ENCODE measurements at places on chromosomes 2 and 18.
A peak's percentile ranks its signal among the peaks of the same experiment; 100 is the strongest.

GRCh38 chr2:17600556-17601204 is 60.2 kb downstream of the VSNL1 start:
- no peak for DNase-seq

DNA sequence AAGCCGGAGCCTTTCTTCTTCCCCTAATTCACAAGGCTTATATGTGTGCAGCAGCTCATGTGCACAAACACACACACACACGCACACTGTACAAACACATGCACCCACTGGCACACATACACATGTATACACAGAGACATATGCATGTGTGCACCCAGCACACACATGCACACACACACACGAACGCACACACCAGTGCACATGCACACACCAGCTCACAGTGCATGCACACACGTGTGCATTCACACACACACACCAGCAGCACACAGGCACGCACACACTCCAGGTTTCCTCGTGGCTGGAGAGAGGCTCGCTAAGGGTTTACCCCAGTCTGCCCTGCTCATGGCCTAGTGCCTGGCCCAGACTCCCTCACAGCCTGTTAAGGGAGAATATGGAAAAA is 234.0 kb downstream of the EIPR1 start:
- no peak for DNase-seq

DNA sequence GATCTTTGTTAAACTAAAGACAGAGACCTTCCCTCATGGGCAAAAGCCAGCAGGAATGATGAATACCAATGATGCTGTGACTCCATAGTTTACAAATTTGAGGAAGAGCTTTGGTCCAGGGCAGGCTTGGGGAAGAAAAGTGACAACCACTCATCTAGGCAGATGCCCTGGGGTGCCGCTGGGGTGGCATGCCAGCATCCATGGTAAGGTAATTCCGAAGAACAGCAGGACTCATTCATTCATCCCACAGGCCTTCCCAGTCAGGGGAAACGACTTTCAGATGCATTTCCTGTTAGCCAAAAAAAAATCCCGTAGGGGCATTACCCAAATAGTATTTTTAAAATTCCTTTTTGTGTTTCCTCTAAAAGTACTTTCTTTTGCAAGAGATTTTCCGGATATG is 180.7 kb upstream of the SERPINE2 start:
- DNase-seq = no peak

- DNase-seq = no peak
These were observed 859 bp downstream of the GREB1L start for GRCh38 chr18:21242780-21243401.

GRCh38 chr2:66440708-66441497 is 6.0 kb downstream of the MEIS1 start:
- peak; percentile 25 for DNase-seq

GRCh38 chr2:43333101-43333655 is 106.8 kb upstream of the ZFP36L2 start:
- no peak for DNase-seq

DNA sequence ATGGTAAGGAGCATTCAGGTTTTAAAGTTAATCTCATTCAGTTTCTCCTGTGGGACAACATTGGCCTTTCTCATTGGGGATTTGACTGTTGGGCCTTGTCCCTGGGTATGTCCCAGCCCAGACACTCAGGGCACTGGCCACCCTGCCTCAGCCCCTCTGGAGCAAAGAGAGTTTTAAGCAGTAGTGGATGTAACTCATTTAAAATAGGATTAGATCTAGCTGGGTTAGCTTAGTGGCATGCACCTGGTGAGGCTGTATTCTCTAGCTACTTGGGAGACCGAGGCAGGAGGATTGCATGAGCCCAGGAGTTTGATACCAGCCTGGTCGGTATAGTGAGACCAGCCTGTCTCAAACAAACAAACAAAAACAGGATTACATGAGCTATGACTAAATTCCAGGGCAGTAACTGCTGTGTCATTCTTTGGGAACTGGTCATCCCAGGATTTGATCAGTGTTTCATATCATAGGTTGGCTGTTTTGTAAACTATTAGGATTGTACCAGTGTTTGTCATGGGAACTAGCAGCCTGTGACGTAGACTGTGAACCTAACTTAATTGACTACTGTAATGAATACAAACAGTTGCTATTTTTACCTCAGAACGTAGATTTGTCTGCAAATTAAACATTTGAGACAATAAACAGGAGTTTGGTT is 12.5 kb downstream of the INPP4A start:
- DNase-seq = peak; percentile 16

DNA sequence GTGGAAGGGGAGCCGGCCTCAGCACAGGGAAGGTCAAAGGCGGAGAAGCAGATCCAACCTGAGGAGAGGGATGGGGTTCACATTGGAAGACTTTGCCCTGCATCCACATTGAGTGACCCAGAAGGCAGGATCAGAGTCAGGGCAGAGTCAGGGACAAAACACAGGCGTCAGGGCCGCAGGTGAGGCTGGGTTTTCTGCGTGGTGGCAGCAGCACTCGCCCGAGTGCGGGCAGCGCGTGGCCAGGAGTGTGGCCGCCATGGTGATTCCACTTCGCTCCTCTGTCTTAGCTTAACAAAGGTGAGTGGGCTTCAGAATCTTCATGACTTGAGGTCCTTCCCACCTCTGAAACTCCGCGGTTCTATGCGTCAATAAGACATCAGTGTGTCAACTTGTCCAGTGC is 476.9 kb upstream of the SMIM21 start:
- DNase-seq = no peak

DNA sequence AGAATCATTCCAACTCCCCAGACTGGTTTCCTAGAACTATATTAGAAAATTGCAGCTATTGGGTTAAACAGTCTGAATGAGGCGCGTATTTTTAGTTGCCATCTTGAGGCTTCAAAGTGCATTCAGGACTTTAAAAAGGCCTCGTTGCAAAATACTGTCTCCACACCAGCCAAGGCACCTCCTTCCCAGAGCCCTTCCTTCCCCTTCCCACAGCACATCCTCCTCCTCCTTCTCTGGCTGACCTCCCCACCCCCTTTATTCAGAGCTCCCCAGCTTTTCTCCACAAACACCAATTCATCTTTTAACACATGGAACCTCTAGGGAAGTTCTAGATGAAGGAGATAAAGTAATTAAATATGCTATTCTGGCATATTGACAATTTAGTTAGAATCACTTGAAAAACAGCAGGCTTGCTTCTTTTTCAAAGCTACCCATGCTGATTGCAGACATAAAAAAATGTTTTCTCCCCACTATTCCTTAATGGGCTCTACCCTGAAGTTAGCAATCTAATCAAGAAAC is 90.3 kb downstream of the RTP5 start:
- no peak for DNase-seq

GRCh38 chr2:222257645-222258044 is 41.2 kb downstream of the PAX3 start:
- no peak for DNase-seq

DNA sequence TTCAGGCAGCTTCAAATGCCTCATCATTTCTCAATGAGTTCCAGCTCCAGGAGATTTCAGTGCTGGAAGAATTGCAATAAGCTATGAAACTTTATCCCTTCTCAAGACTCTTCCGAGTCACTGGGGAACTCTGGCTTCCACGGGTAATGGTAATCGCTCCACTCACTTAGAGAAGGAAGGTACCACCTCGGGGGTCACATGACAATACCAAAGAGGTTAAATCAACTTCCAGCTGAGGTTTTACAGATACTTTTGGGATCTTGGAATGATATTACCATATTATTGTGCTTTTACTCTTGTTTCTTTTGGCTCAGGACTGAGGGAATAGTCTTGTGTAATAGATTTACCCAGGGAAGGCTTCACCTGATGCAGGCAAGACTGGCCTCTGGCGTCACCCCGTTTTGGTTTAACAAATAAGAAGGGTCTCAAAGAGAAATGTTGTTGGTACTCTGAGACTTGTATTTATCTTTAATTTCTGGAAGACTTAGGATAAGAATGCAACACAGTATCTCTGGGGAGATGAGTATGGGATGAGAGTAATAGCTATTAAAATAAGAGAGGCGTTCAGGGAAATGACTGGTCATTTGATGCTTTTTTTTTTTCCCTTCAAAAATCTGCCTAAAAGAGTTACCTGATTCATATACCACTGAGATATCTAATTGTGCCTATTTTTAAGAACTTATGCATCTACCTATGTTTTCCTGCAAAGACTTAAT is 316.9 kb upstream of the ZEB2 start:
- no peak for DNase-seq

DNA sequence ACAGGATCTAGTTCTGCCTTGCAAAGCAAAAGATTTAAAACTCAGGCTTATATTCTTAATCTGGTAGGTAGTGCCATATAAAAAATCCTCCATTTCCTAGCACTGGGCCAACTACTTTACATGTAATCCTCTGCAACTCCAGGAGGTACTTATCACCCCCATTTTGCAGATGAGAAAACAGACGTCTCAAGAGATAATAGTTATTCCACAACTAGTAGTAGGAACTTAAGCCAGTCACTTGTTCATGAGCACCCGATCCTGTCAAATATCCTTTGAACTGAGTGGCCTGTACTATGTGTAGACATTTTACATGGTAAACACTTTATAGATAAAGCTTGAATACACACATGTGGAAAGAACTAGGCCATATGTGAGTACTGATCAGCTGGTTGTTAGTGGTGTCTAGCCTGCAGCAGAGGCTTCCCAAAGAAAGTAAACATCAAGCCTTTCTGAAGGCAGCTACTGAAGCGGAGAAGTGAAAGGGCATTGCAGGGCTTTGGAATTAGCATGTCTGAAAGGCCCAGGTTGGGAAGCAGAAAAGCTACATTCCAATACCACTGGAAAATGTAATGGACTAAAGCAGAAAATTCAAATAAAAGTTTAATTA is 48.0 kb downstream of the NAB1 start:
- DNase-seq = no peak

DNA sequence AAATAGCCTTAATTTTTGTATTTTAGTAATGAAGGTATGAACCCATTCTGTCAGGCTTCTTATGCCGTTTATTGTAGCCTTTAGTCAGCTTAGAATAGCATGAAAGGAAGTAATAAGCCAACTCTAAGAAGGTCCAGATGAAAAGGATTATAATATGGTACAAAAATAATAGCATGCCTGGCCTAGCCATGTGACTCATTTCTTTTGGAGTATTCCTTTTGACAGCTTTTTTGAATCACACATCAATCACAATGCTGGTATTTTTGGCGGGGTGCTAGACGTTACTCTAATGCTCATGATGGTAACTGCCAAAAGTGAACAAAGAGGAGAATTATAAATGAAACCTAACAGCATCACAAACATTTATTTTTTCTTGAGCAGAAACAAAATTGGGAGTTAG is 19.9 kb downstream of the FMNL2 start:
- DNase-seq = no peak

- no peak for DNase-seq
These were observed 72.9 kb downstream of the PTRHD1 start for GRCh38 chr2:24720310-24720709.

GRCh38 chr2:234355021-234355720 is 141.7 kb downstream of the ARL4C start:
- no peak for DNase-seq

- DNase-seq = no peak
These were observed 219.7 kb upstream of the EPHA4 start for GRCh38 chr2:221791844-221792243.

DNA sequence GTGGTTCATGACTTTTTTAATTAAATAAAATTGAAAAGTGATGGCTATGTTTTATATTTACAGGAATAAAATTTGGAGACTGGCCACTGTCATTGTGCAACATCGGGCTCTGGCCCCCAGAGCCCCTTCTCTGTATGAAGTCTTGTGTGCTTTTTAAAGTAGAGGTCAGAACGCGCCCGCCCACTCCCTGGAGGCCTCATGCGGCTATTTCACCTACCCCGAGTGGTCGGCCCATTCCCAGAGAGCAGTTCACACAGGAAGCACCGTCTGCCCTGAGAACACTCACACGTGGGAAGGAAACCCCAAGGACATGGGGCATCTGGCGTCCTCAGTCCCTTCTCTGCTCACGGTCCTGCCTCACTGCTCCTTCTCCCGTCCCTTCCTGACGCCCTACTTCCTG is 296.9 kb upstream of the SALL3 start:
- no peak for DNase-seq

GRCh38 chr2:181790716-181791649 is 100.5 kb upstream of the ITPRID2 start:
- peak; percentile 88 for DNase-seq

GRCh38 chr2:69046221-69046662 is 33.3 kb downstream of the ANTXR1 start:
- DNase-seq = peak; percentile 4

GRCh38 chr2:101577173-101577572 is 102.3 kb upstream of the RFX8 start:
- DNase-seq = no peak

DNA sequence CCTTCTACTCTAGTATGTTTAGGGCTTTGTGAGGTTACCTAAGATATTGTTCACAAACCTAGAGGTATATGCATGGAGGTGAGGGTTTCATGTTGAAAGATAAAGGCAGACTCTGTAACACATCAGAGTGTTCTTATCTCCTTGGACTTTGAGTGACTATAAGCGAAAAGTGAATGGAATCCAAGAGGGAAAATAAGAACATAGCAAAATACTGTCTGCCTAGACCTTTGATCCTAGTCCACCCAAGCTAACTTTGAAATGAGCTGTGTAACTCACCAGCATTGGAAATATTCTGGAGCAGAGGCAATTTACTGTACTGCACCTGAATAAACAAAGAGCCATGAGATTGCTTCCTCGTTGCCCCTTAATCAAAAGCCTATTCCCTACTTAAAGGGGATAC is 28.2 kb upstream of the GALNT1 start:
- DNase-seq = no peak

DNA sequence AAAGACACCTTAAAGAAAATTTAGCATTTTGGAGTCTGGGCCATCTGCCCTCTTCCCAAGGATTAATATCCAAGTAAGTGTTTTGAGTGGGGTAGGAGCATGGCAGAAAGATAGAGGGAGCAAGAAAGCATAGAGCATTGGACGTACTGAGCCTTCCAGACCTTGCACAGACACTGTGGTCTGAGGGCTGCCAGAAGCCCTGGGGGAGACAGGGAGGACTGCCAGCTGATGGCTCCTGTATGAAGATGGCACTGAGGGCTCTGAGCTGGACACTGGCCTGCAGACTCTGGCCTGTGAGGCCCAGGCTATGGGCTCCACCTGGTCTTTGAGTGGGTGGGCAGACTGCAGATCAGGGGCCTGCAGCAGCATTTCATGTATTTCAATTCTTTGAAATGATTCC is 2.9 kb upstream of the PKDCC start:
- DNase-seq = no peak

- no peak for DNase-seq
These were observed 29.5 kb downstream of the PKDCC start for GRCh38 chr2:42077343-42077742.

DNA sequence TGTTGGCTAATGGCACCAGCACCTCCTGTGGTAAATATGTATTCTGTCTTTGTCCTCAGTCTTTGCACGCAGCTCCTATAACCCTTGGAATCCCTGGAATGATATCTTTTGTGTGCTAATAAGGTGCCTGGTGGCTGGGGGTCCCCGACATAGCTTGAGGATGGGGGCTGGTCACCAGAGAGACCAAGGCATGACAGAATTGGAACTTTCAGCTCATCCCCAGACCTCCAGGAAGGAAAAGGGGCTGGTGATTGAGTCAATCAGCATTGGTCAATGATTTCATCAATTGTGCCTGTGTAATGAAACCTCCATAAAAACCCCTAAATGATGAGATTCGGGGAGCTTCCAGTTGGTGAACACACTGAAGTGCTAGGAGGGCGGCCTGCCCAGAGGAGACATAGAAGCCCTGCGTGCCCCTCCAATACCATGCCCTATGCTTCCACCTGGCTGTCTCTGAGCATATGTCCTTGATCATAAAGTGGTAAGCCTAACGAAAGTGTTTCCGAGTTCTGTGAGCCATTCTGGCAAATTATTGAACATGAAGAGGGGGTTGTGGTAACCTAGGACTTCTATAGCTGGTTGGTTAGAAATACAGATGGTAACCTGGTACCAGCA is 26.6 kb upstream of the KCMF1 start:
- DNase-seq = no peak

GRCh38 chr2:233267516-233268245 is 16.2 kb downstream of the ATG16L1 start:
- DNase-seq = no peak

All from ACHN (cell line).